ENCODE measurements at places on chromosomes 11 and 22.

DNA sequence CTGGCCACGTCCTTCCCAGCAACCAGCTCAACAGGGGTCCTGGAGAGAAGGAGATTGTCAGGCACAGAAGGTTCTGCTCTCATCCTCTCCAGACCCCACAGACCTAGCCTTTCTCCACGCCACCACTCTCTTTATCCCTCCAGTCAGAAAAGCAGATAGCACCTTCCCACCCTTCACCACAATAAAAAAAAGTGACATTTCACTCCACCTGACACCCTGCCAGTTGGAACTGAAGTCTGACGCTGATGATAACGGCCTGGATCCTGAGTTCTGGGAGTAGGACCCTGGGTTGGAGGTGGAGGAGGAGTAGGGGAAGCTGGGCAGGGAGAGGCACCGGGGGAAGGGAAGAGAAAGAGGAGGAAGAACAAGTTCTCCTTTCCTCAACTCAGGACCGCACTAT, 127.5 kb upstream of the ANO1 start:
- DNase-seq, result no peak

- DNase-seq, result no peak
Observed at GRCh38 chr22:47000888-47001287, 238.4 kb downstream of the TBC1D22A start.

DNA sequence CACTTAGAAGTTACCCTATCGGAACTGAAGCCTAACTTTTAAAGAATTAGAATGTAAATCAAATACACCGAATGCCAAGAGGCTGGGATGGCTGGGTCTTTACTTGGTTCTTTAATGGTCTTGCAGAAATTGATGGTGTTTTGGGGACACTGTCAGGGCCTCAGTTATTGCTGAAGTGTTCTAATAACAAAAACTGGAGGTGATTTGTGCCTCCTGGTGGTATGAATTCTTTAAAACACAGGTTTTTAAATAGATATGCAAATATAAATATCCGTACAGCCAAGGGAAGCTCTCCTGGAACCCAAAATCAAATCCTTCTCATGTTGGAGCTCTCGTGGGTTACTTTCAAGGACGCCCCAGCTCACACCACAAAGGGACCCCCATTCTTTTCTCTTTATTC, 19.3 kb upstream of the TMPRSS5 start:
- DNase-seq, result no peak

- DNase-seq, result no peak
Observed at GRCh38 chr11:244376-244775, 7.6 kb downstream of the PSMD13 start.

DNA sequence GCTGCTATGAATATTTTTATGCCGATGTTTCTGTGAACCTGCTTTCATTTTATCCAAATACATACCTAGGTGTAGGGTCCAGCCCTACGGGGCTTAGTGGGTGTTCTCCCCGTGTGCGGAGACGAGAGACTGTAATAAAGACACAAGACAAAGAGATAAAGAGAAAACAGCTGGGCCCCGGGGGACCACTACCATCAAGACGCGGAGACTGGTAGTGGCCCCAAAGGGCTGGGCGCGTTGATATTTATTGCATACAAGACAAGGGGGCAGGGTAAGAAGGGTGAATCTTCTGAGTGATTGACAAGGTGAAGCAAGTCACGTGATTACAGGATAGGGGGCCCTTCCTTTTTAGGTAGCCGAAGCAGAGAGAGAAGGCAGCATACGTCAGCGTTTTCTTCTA, 920.1 kb downstream of the BRD1 start:
- no peak for DNase-seq

DNA sequence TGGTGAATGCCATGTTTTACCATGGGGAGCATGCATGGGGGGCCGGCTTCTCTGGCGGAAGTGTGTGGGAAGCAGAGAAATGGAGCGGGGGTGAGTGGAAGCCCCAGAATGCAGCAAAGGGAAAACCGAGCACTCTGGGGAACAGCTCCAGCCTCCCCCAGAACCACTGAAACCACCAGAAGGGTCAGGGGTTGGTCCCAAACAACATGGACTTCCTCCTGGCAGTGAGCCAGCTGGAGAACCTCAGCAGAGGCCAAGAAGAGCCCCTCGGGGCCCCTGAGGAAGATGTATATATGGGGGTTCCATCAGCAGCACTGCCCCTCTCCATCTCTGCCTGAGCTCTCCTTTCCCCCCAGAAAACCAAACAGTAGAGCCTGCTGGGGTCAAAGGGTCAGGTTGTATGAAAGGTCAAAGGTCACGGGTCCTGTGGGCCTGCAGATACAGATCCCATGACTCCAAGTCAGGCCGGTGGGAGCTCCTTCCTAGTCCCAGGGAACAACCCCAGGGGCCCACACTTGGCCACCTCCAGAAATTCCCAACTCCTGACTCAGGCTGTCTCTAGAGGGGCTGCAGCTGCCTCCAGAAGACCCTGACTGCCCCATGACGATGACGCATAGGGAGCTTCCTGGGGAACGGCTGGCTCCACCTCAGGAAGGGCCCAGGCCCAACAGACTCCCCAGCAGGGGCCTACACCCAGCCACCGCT, 48.5 kb upstream of the TIMP3 start:
- no peak for DNase-seq

DNA sequence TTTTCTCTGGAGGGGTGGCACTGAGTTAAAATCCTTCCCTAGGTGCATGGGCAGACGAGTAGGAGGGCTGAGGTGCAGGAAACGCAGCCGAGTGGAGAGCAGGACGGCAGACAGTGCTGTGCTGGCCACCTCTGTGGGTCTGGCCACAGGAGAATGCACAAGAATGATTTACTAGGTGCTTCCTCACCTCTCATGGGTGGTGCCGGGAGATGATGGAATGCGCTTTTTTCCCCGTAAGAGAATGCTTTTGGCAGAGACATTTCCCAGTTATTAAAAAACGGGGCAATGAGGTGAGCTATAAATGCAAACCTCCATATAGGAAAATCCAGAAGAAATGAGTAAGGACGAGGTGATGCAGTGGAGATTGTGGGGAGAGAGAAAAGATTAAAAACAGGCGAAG, 86.1 kb downstream of the ADAMTS15 start:
- no peak for DNase-seq

- no peak for DNase-seq
Observed at GRCh38 chr11:6615882-6616585, 3.2 kb downstream of the TPP1 start.

- peak; percentile 55 for DNase-seq
Observed at GRCh38 chr22:30485362-30485988, 13.7 kb upstream of the SEC14L3 start.

- DNase-seq, result no peak
Observed at GRCh38 chr11:72807021-72807693, 7.1 kb upstream of the ATG16L2 start.

GRCh38 chr11:11036848-11037732, 179.2 kb upstream of the ZBED5 start:
- peak; percentile 38 for DNase-seq

DNA sequence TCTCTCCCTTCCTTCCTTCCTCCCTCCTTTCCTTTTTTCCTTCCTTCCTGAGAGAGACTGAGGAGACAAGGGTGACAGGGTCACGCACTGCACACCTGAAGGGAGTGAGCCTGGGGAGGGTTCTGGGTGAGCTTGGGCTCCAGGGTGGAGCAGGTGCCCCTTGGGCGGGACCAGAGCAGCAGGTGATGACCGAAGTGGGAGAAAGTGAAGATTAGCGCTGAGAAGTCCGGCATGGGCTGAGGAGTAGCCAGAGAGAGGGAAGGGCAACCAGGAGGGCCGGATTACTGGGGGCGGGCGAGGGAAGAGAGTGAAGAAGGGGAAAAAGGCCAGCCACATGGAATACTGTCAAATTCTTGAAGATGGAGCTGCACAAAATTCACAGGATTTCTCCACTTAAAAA, 99.2 kb upstream of the LMO1 start:
- no peak for DNase-seq

DNA sequence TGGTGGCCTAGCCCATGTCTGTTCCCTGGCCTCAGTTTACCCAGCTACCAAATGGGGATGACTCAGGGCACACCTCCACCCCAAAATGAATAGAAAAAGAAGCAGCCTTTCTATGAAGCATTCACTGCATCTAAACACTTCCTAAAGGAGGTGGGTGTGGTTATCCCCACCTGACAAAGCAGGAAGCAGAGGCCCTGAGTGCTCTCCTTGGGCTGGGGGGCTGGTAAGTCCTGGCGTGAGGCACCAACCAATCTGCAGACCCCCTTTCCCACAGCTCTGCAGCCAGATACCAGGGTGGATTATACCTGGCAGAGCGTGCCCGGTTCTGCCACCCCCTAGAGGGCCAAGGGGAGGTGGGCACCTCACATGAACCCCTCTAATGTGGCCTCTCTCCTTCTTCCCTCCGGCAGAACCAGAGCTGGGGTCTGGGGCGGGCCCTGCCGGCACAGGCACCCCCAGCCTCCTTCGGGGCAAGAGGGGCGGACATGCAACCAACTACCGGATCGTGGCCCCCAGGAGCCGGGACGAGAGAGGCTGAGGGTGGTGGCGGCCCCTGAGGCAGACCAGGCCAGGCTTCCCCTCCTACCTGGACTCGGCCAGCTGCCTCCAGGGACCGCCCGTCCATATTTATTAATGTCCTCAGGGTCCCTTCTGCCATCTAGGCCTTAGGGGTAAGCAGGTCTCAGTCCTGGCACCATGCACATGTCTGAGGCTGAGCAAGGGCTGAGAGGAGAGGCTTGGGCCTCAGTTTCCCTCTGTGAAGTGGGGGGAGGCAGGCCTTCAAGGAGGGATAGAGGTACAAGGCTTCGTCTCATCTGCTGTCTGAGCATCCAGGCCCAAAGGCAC, 9.2 kb downstream of the RHBDD3 start:
- no peak for DNase-seq

DNA sequence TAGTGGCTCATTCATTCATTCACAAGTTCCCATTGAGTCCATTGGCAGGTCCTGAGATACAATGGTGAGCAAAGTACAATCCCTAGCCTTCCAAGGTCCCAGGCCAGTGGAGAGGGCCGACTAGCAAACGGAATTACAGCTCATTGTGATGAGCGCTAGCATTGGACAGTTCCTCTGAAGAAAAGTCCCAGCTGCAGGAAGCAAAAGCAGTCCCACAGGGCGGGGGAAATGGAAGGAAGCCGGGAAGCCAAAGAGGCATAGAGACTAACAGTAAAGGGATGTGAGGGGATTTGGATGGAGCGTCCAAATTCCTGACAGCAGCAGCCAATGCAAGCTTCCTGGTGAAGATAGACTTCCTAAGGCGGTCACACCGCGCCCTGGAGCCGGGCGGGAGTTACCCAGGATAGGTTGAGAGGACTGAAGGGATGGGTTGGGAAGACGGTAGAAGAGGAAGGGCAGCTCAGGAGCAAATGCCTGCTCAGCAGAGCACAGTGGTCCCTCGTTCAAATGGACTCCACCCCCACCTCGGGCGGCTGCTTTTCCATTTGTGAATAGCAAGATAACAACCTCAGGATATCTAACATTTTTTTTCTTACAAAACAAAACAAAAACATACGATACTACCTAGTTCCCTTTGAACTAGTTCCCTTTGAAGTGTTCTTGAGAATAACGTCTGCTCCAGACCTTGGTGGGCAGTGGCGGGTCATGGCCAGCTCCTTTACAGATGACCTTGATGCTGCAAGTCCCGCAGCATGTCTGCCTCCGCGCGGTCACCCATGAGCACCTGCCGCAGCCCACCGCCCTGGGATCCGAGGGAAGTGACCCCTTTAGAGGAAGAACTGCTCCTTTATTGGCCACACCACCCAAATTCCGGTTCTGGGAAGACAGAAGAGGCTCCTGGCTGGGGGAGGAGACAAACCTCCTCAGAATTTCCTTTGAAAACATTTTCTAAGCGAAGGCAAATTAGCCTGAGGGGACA, 132.9 kb downstream of the RASSF10 start:
- no peak for DNase-seq

- no peak for DNase-seq
Observed at GRCh38 chr11:68996376-68997123, 15.8 kb upstream of the MRGPRD start.

DNA sequence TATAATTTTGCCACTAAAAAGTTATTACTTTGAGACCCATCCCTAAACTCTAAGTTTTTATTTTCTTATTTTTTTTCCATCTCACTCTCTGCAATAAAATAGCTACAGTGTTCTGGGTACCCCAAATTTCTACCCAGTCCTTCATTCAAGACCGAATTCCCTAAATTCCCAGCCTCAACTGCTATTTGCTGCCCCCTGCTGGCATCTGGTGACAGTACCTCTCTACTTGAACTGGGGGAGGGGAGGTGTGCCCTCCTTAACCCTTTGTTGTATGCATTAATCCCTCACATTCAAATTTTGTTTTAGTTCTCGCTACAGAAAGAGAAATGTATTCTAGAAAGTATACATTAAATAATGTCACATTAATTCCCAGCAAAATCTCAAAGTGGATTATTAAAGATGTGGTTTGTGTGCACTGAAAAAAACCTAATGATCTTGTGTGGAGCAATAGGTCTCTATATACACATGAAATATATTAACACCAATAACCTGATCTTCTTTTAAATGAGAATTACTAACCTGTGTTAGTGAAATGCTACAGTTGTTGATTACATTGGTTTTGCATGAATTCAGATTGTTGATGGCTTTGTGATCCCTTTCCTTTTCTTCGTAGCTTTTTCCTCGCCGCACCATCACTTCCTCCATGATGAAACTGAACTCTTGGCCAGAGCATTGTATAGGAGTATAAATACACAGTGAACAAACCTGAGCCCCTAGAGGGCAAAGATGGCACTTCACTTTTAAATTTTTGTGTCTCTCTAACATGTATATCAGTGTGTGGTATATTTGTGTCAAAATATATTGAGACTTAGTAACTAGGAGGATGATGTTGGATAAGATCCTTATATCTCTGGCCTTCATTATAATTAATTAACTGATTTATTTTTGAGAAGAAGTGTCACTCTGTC, 590.0 kb downstream of the METTL15 start:
- peak; percentile 24 for DNase-seq

DNA sequence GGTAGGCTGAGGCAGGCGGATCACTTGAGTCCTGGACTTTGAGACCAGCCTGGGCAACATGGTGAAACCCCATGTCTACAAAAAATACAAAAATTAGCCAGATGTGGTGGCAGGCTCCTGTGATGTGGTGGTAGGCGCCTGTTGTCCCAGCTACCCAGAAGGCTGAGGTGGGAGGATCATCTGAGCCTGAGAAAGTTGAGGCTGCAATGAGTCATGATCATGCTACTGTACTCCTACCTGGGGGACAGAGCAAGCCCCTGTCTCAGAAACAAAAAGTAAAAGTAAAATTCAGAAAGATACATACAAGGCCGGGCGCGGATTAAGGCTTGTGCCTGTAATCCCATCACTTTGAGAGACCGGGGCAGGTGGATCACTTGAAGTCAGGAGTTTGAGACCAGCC, 6.3 kb downstream of the LDHAL6A start:
- no peak for DNase-seq

- no peak for DNase-seq
Observed at GRCh38 chr22:41009222-41009948, 58.2 kb downstream of the RBX1 start.

DNA sequence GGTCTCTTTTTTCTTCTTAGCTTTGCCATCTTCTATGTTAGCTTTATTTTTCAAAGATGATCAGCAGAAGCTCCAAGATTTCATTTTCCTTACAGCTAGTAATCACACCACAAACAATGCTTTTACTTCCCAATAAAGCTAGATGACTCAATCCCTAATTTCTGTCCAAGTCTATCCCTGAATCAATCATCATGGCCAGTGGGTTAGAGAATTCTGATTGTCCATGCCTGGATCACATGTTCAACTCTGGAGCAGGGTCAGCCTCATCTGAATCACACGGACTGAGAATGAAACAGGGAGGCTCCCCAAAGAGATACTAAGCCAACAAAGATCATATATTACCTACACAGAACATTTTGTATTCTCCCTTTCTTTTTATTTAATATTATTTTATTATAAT, 79.6 kb downstream of the BBOX1 start:
- no peak for DNase-seq

- DNase-seq, result no peak
Observed at GRCh38 chr11:26626346-26626745, 54.3 kb upstream of the MUC15 start.

- no peak for DNase-seq
Observed at GRCh38 chr22:44353041-44353440, 40.3 kb upstream of the SHISAL1 start.
